Thymus (tissue), 14 donors: ENCODE measurements at places on chromosomes 12 and 14.

- DNase-seq = no peak
Observed at GRCh38 chr12:95460105-95460504, 13.8 kb upstream of the METAP2 start.

GRCh38 chr14:72793156-72793939 is 100.6 kb downstream of the DPF3 start:
- DNase-seq = no peak

- DNase-seq = no peak
Observed at GRCh38 chr14:99541677-99542470, 60.7 kb downstream of the CCNK start.

- DNase-seq = no peak
Observed at GRCh38 chr12:127383281-127383680, 883.7 kb upstream of the TMEM132C start.

- no peak for DNase-seq
Observed at GRCh38 chr12:48629541-48629940, 52.5 kb downstream of the KANSL2 start.
